ENCODE measurements at places on chromosomes 5 and 9.

GRCh38 chr9:105269593-105269992 lies 25.1 kb downstream of the SLC44A1 start:
- DNase-seq, result no peak

GRCh38 chr9:71487061-71487460 lies 281.3 kb downstream of the CEMIP2 start:
- DNase-seq, result peak; percentile 24

DNA sequence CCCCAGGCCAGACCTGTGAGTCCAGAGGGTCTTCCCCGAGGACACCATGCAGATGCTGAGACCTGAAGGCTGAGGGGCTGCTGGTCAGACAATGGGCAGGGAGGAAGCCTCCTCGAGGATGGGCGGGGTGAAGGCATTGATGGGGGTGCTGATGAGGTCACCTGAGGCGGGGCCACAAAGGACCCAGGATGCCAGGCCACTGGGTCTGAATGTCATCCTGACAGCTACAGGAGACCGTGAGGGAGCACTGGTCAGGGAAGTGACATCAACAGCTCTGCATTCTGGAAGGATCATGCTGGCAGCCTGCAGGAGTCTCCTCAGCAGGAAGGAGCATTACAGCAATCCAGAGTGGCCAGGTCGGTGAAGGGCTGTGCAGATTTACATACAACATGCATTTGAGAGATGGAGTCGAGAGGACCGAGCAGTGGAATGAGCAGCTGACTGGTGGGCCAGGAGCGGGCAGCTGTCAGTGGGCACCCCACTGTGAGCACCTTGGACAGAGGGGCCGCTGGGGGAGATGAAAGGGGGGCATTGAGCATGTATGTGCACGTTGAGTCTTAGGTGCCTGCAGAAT lies 77.7 kb upstream of the ADAMTS2 start:
- no peak for DNase-seq

GRCh38 chr5:39698838-39699560 lies 274.2 kb upstream of the DAB2 start:
- no peak for DNase-seq

- DNase-seq, result no peak
These were observed 70.1 kb upstream of the SPATA31E1 start for GRCh38 chr9:87812375-87813118.

DNA sequence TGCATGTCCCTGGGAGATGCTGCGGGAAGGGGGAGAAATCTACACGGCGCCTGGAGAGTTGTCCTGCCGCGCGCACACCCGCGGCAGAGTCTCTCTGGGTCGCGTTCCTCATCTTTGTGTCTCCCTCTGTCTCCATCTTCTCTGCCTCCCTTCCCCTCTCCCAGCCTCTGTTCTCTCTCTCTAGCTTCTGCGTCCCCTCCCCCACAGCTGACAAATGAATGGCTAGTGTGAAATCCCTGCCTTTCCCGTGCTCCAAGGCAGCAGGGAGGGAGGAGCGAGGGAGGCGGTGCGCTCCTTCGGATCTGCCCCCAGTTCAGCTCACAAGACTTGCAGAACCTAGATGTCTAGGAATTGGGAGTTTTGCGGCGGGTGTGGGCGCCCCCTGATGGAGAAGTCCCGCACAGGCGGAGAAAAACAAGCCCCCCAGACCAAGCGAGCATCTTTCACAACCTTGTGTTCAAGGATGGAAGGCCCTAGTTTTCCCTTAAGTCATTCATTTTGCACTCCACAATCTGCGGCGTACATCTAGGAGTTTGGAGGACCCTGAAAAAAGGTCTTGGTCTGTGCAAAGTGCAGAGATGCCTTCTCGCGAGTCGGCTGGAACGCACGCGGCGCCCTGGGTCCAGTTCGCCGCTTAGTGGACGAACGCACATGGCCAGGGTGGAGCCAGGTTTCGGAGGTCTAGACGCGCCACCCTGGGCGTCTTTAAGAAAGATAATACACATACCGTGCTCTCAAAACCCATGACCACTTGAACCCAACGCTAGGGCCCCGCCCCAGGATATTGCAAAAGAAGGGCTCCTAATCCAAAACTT lies 2.0 kb downstream of the VCAN start:
- peak; percentile 94 for DNase-seq

DNA sequence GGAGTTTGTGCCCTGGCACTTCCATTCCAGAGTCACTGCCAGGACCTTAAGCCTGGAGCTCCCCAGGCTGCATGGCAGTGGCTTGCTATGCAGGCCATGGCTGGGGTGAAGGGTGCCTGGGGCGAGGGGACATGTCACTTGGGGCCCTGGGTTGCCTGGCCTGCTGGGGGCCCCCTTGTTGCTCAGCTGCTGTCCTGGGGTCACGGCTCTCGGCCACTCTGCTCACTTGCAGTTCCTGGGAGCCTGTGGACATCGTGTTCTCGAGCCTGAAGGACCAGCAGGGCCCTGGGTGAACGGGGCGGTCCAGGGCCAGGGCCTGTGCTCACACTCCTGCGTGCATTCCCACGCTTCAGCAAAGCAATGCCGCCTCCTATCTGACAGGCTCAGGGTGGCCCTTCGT lies 14.5 kb upstream of the SLC2A6 start:
- no peak for DNase-seq

- DNase-seq, result no peak
These were observed 78.4 kb downstream of the TMEM252 start for GRCh38 chr9:68462105-68462775.

DNA sequence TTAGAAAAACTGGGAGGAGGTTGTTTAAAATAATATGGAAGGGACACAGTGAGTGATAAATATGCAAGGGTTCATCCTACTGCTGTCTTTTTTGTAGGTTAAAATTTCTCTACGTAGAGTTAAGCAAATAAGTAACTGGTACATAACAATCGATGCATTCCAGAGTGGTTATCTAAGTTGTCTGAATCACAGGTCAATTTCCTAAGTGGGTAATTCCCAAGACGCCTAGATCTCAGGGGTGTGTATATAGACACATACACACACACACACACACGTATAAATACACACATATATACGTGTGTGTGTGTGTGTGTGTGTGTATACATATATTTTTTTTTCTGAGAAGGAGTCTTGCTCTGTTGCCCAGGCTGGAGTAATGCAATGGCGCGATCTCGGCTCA lies 22.3 kb downstream of the CAAP1 start:
- no peak for DNase-seq

DNA sequence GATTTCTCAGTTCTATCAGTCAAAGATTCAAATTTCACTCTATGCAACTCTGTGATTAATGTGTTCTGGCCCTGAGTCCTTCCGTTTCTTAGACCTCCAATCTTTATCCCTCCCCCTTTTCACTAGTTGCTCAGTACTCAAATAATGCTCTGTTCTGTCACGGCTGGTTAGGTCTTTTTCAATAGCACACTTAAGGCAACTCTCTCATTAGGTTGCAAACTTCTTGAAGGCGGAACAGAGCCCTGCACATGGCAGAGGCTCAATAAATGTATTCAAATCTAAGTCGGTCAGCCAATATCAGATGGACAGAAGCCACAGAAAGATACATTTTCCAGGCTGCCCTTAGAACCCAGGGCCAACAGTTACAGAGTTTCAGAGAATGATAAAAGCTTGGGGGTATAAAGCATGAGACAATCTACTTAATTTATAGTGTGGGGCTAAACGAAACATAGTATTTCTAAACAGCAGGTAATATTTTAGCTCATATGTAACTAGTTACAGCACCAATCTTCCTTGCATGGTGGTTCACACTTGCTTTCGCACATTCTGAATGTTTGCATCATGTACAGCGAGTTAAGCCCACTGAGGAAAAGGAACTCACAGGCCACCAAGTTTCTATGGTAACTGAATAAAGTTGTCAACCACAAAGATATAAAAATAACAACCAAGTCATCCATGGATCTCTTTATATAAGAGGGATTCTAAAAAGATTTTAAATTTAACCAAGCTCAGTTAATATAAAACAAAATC lies 67.1 kb upstream of the GOLPH3 start:
- DNase-seq, result no peak

GRCh38 chr9:111992523-111992922 lies 95.9 kb downstream of the UGCG start:
- no peak for DNase-seq

GRCh38 chr5:148145916-148146315 lies 22.4 kb upstream of the SPINK14 start:
- DNase-seq, result no peak

DNA sequence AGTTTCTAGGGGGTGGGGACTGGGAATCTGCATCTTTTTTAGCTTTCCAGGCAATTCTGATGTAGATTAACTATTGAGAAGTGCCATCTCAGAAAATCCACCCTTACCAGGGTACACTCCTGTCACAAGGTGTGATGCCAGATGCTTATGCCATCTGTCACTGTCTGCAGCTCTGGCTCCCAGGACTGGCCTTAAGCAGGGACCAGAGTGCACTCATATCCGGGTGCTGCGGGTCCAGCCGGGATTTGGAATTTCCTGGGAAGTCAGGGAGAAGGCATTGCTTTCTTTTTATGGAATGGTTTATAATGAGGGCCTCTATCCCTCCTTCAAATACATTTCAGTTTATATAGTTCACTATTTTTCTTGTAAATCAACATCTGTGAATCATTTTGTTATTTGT lies 92.6 kb downstream of the TMEM174 start:
- DNase-seq, result no peak

- DNase-seq, result no peak
These were observed 6.9 kb downstream of the FGD3 start for GRCh38 chr9:92954049-92954861.

- DNase-seq, result no peak
These were observed 740.1 kb upstream of the FAM174A start for GRCh38 chr5:99795031-99795430.

DNA sequence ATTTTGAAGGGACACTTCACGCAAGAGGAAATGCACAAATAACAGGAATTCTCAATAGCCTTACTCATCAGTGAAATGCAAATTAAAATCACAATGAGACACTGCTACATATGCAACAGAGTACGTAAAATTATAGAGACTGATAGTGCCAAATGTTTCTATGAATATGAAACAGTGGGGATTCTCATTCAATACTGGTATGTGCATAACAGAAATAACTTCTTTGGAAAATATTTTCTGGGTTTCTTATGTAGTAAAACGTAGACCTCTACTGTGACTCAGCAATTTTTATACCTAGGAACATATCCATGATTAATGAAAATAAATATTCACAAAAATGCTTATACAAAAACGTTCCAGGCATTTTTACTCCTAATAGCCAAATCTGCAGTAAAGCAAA lies 1625.2 kb downstream of the MAT2B start:
- no peak for DNase-seq

- DNase-seq, result no peak
These were observed 92.1 kb downstream of the TMEM167A start for GRCh38 chr5:82984786-82985735.

DNA sequence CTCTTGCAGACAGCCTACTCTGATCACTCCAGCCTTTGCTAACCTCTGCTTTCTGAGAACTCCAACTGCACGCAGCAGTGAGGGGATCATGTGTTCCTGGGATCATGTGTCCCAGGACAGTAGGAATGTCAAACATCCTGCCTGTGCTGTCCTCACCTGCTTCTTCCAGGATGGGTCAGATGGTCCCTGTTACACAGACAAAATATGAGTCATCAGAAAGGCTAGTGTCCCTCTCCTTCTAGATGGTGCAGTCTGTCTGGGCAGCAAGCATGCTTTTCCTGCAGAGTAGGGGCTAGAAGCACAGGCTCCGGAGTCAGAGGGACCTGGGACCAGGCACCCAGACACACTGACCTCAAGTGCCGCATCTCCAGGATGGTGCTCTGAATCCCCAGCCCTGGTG lies 20.1 kb upstream of the SLC25A48 start:
- no peak for DNase-seq

GRCh38 chr5:51685419-51685818 lies 302.2 kb downstream of the ISL1 start:
- DNase-seq, result no peak

DNA sequence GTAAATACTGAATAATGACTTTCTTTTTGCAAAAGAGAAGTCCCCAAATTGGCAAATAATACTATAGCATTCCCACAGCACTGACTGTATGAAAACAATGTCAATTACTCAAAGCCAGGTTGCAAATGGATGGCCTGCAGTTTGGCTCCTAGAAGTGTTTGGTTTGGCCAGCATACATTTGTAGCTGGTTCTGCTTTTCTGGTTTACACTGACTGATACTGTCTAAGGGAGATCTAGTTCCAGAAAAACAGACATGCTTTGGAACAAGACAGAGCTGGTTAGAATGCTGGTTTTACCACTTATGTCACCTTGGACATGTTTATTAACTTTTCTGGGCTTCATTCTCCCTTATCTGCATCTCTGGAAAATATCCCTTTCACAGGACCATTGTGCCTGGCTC lies 81.5 kb upstream of the TRPM3 start:
- no peak for DNase-seq

DNA sequence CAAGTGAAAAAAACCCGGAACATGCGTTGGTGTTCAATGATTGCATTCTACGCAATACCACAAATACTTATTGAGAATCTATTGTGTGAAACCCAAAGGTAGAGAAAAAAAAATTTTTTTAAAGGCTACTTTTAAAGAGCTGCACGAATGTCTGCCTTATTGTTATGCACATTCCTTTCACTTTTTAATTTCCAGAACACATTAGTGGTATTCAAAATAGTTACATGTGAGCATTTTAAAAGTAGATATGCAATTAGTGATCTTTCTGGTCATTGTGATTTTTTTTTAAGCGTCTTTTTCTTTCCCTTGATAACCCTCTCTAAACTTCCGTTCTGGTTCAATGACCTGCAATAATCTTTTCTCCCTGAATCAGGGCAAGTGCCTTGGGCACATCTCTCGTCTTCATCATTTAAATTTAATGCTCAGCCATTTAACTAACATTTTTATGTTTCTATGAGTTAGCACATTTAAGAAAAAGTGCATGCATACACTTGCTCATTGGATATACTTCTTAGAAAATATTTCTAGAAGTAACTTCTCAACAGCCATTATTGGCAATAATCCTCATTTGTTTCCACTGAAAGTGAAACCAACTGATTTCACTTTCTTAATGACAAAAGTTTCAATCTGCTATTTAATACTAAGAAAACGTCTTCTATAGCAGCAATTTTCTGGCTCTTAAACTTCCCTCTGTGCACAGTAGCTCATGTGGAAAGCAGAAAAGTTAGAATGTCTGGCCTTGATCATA lies 80.3 kb downstream of the CDH6 start:
- DNase-seq, result no peak

GRCh38 chr9:94826644-94827410 lies 100.3 kb downstream of the AOPEP start:
- no peak for DNase-seq

DNA sequence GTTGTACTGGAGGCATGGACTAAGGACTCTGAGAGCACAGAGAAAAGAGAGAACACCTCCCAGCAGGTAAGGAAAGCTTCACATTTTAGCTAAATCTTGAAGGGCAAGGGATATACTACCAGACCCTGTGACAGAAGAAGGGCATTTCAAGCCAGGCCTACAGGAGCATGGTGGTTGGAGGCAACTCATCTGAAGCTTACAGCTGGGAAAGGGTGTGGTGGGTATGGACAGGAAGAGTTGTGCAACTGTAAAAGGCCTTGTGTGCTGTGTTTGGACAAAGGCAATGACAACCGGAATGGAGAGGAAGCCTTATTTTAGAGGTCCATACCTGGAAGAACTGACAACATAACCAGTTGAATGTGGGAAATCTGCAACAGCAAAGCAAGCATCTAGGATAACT lies 31.2 kb downstream of the NIPSNAP3B start:
- DNase-seq, result no peak

Data from GM04504 (cell line).